Hippocampal formation (tissue), 2 donors: ENCODE measurements at places on chromosomes 3 and 15.

DNA sequence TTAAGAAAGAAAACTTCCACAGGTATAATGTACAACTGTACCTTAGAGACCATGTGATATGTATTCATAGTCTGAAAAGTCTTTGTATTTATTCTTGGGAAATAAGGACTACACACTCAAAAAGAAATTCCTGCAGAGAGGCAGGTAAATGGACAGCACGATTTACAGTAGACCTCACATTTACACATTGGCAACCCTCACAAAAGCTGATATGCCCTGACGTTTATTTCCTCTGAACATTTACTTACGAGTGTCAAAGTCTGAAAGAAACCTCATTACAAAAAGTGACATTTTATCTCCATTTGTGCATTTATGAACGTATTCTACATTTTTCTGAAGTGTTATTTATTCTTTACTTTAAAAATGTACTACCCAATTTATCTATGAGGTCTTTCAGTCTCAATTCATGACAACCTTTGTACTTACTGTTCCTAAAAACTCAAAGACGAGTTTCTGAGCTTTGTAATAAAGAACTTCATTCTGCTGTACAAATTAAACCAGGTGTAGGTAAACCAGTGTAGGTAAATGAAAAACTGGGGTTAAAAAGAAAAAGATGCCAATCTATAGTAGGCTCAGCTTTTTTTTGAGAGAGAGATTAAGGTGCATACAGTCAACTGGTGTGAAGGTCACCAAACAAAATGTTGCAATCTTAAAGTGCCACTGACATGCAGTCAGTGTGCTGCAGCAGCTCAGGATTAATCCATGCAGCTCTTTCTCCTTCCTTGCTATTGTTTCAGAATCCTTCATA lies 44.3 kb downstream of the THRB start:
- no peak for DNase-seq

DNA sequence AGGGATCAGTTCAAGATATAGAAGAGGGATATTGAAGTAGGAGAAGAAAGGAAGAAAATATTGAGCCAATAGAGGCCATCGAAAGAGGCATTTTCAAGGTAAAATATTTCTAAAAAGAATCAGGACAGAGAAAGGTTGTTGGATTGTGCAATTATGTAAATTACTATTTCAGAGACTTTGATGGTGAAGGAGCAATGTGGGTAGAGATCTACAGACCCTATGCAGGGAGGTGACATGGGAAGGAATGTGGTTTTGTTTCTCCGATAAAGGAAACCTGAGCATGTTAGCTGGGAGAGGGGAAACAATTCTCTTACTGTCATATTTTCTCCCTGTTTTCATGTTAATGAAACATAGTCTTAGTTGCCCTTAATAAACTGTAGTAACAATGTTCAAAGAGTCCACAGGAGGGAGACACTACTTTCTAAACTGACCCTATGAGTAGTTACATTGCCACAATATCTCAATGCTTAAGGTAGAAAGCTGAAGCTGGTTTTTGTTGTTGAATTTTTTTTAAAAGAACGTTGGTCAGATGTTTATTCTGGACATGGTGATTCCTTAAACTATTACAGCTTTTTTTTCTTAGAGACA lies 133.3 kb downstream of the GRM7 start:
- no peak for DNase-seq

- DNase-seq: no peak
Measured at GRCh38 chr15:58232281-58233065, 94.3 kb downstream of the AQP9 start.

GRCh38 chr3:14899993-14900618 lies 47.3 kb upstream of the NR2C2 start:
- DNase-seq: no peak

- no peak for DNase-seq
Measured at GRCh38 chr3:129266651-129267050, 12.0 kb upstream of the HMCES start.

GRCh38 chr3:17040990-17041377 lies 156.2 kb downstream of the PLCL2 start:
- DNase-seq: no peak

DNA sequence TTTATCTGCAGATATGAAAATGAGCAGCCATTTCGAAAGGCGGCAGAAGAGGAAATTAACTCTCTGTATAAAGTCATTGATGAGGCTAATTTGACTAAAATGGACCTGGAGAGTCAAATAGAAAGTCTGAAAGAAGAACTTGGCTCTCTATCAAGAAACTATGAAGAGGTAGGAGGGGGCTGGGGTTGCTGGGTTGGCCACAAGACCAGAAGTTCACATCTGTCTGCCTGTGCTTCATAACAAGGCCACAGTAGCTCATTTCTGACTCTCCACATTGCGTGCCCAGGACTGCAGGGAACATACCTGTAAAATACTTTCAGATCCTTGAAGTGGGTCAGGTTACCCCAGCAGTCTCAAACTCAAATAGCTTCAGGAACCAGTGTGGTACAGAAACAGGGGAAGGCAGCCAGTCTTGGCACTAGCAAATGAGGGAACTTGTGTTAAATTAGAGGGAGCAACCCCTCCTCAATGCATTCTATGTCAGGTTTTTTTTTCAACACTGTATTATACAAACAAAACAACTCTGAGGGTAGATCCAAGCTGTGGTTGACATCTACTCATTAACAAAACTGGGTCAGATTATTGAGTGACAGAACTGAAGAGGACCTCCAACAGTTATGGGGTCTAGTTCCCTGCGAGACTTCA lies 48.7 kb downstream of the BFSP2 start:
- DNase-seq: no peak

- no peak for DNase-seq
Measured at GRCh38 chr3:192174283-192174682, 553.1 kb downstream of the FGF12 start.

- DNase-seq: no peak
Measured at GRCh38 chr15:75420698-75421097, 30.8 kb downstream of the SIN3A start.

DNA sequence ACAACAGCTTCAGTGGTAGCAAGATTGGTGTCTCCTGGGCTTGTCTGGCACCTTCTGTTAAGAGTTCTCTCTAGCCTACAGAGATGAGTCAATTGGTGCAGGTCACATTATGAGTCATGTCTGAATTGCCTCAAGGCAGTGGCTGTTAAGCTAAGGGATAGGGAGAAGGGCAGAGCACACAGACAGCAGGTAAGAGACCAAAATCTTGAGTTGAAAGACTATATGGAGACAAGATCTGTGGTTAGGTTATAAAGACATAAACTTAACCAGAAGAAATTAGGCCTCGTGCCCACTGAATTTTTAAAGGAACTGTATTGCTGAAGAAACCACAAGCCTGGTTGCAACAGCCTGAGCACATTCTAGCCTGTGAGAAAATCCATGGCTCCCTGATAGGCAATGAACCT lies 19.2 kb upstream of the KPNA1 start:
- DNase-seq: no peak

GRCh38 chr15:58585693-58586443 lies 154.1 kb downstream of the LIPC start:
- no peak for DNase-seq

GRCh38 chr3:148477375-148477774 lies 220.3 kb upstream of the AGTR1 start:
- DNase-seq: no peak

GRCh38 chr15:34890424-34890823 lies 79.1 kb downstream of the AQR start:
- no peak for DNase-seq

GRCh38 chr3:65200310-65200970 lies 512.6 kb upstream of the ADAMTS9 start:
- DNase-seq: no peak

DNA sequence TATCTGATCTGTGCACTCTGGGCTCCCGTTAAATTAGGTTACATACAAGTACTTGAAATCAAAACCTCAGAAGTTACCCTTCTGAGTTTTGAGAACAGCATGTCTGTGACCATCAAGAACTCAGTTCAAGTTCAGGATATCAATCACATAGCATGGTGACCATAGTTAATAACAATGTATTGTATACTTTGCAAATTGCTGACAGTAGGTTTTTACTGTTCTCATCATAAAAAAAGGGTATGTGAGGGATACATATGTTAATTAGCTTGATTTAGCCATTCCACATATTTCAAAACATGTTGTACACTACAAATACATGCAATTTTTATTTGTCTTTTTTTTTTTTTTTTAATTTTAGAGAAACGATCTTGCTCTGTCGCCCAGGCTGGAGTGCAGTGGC lies 25.5 kb downstream of the TMEM40 start:
- DNase-seq: no peak

- no peak for DNase-seq
Measured at GRCh38 chr3:82137050-82137449, 375.6 kb upstream of the GBE1 start.
